Stimulated activated naive CD4-positive, alpha-beta T cell (primary cell): ENCODE measurements at places on chromosomes 4 and X.

GRCh38 chrX:39609941-39610340, 487.8 kb downstream of the BCOR start:
- DNase-seq = no peak

DNA sequence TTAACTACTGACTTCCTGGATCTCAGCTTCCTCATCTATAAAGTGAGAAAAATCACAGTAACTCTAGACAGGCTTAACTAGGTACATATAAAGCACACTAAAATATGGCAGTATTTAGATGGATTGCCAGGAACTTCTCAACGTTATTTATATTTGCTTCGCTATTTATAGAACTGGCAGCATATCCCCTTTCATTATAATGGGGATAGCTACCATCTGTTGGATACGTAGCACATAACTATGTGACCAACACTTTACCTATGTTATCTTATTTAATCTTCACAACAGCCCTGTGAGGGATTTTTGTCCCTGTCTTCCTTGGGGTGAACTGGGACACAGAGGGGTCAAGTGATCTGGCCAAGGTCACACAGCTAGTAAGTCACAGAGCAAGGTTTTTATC, 64.6 kb downstream of the ENPEP start:
- DNase-seq = no peak

DNA sequence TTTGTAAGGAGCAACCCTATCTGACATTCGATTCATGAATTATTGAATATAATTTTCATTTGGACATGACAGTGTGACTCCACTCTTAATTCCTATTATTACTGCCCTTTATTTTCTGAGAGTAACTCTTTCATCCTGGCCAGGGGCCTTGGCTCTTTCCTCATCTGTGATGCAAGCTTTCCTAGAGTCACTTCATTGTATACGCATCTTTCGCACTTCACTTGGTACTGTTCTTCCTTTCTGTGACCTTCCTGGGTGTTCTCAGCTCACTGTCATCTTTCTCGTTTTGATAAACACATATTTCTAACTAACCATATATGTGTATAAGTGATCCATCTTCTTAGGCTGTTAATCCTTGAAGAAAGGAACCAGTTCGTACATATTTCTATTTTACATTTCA, 160.3 kb downstream of the PDGFC start:
- DNase-seq = no peak

GRCh38 chr4:102638621-102639020, 122.1 kb downstream of the MANBA start:
- no peak for DNase-seq

DNA sequence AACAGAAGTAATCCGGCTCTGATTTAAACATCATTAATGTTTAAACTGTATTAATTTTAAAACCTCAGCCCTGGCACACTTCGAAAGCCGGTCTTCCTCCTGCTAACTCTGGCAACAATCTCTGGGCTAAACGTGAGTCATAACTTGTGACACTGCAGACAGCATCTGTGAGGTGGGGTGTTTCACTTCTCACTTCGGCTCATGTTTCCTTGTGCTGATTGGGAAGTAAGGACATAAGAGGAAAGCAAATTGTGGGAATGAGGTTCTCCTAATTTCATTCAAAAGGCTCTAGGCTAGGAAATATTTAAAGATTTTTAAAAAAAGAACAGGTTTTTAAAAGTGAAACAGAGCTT, 139.9 kb upstream of the USP9X start:
- no peak for DNase-seq

GRCh38 chr4:129335818-129336217, 239.9 kb downstream of the C4orf33 start:
- no peak for DNase-seq
